ENCODE measurements at places on chromosomes 12 and 14.

DNA sequence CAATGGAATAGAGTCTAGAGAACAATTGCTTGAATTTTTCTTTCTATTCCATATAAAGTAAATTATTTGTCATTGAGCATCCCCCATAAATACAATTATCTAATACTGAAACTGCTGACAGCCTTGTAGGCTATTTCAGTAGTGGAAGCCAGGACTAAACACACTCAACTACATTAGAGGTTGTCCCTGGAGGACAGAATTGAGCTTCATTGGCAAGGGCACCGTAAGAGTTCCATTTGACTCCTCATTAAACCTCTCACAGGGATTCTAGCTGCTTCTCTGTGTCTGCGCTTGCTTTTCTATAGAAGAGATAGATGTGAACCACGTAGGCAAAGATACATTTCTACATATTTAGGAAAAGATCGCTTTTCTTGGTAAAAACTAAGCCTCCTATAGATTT lies 3.5 kb upstream of the PTPRO start:
- DNase-seq = peak; percentile 0

DNA sequence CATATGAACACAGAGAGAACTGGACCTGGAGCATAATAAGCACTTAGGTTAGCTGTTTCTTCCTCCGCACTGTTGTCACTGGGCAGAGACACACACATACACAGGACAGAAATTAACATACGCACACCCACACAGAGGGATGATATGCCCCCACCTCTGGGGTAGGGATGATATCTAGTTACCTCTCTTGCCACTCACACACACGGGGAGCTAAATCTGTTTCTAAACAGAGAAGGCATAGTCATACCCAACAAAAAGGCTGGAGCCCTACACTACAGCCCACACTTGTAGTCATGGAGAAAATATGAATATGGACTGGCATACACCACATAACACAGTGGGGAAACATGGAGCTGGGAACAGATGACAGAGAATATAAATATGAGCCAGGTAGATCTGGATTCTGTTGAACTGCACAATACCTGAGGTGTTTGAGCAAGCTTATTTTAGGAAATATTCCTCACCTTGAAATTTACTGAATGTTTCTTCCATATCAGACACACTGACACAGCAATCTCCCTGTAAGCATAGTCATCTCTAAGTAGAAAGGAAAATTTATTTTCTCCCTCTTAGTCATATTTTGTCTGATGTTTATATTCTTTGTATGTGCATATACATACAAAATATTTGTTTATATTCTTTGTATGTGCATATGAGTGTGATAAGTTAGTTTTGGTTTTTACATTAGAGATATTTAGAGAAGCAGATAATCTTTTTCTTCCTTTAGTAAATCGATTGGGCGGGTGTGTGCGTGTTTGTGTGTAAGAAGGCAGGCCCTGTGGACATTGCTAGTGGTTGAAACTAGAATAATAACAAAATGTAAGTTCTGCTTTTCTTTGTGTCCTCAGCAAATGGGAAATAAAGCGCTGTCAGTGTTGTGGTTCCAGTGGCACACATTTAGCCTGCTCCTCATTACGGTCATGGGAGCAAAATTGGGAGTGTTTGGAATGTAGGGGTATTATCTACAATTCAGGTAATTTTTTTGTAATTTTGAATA lies 20.9 kb upstream of the SCFD1 start:
- DNase-seq = no peak

DNA sequence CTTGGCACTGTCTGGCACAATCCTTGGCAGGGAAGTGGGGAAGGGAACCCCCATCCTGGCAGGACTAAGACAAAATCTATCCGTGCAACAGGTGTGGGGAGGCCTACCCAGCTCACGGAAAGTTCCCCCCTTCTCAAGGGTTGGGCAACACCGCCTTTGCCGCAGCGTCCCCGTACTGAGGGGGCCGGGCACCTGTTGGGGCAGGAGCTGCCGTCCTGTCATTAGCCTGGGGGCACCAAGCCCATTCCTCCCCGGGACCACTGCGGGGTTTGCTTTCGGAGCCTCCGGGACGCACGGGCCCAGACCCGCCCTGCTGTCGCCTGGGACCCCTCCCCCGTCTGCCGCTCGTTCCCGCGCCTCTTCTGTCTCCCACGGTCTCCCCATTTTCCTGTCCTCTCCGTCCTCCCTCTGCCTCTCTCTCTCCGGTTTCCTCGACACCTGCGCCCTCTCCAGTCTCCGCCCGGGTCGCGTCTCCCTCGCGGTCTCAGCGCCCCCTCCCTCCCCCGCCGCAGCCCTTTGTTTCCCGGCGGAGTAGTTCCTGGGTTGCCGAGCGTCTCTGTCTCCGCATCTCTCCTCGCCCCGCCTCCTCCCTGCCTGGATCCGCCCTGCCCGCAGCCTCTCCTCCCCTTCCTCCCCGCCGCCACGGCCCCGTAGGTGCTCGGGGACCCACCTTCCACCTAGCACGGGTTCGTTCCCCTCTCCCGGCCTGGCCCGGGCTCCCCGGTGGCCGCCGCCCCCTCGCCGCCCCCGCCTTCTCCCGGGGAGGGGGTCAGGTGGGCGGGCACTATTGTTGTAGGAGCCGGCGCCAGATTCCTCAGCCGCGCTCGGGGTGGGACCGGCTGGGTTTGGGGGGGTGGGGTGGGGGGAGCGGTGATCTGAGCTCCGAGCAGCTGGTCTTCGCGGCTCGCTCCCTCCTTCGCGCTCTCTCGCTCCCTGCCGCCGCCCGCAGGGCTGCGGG lies at the start of gene CACNB3:
Gene CACNB3, plus strand, starts transcription at position 624 of the 958 bp plus-strand sequence. CDS start 434 bp downstream, outside the sequence.
- peak; percentile 75 for DNase-seq

DNA sequence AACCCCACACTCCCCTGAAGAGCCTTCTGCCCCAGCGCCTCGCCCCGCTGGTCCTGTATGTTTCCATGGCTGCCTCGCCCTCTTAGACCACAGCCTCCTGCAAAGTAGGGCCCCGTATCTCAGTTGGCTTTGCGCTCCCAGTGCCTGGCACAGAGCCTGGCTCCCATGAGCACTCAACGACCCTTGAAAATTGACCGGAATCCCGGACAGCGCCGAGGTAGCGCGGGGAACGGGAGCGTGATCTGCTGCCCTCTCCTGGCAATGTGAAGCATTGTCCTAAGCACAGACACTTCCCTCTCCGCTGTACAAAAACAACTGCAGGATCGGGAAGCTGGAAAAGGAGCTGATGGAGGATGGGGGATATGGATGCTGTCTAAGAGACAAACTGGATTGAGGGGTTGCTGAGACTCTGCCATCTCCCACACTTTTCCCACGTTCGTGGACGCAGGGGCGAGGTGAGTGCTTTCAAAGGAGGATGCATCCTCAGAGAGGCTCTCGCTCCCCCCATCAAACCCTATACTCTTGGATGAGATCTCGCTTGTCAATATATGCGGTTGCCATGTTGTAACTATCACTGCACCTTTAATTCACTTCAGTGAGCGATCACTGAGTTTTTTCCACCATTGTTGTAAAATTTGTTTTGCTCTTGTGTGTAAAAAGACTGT lies 10.7 kb upstream of the FKBP4 start:
- DNase-seq = peak; percentile 48

GRCh38 chr14:91366749-91367148 lies 50.9 kb downstream of the CCDC88C start:
- no peak for DNase-seq

GRCh38 chr14:99231850-99232713 lies 39.9 kb downstream of the BCL11B start:
- no peak for DNase-seq

GRCh38 chr12:98644433-98644711 lies 216 bp downstream of the IKBIP start:
- no peak for DNase-seq

DNA sequence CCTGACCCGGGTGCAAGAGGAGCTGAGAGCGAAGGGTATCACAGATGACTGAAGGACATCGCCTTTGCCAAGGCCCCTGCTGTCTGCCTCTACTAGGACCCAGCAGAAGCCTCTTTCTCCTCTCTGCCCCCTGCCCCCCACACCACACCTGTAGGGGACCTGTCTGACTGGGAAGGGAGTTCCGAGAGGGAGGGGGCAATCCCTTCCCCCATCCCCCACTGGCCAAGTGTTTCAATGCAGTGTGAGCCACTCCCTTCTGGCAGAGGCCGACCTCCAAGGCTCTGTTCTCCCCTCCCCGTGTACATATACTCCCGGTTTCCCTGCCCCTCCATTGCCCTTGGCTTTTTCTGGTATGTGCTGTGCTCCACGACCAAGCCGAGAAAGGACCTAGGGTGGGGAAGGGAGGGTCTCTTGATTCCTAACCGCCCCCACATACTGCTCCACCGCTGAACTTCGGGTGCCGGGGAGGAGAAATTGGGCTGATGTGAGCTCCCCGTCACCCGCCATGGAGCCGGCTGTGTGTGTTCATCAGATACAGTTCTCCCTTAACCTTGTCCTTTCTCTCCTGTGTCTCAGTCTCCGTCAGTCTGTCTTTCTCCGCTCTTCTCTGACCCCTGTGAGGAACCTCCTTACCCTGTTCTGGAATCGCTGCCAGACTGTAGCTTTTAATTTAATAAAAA lies 2.0 kb upstream of the ARHGEF25 start:
- no peak for DNase-seq

GRCh38 chr12:123478069-123478468 lies 20.1 kb downstream of the SNRNP35 start:
- DNase-seq = no peak

GRCh38 chr12:68587448-68587873 lies 23.2 kb upstream of the RAP1B start:
- DNase-seq = no peak

DNA sequence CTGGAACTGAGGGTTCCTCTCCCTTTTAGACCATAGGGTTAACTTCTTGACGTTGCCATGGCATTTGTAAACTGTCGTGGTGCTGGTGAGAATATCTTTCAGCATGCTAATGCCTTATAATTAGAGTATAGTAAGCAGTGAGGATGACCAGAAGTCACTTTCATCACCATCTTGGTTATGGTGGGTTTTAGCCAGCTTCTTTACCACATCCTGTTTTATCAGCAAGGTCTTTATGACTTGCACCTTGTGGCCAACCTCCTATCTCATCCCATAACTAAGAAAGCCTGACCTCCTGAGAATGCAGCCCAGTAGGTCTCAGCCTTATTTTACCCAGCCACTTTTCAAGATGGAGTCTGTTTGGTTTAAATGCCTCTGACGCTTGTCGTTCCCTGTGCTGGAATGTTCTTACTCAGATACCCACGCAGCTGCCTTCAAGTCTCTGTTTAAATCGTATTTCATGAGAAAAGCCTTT lies 44.2 kb downstream of the BBS10 start:
- DNase-seq = no peak

DNA sequence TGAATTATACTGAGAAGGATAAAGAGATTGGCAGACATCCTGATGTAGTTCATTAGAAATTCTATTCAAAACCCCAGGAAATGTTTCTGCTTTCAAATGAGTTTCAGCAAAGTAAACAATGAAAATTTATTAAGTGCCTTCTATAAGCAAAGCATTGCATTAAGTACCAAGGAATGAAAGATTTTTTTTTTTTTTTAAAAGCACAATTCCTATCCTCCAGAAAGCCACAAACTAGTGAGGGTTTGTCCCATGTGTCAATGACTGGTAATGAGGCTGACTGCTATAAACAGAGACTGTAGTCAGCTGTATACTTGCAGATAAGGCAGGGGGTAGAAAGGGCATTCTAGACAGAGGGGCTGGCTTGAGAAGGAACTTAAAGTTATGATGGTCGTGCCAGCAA lies 6.7 kb downstream of the ANO4 start:
- no peak for DNase-seq

- no peak for DNase-seq
Measured at GRCh38 chr14:103882503-103883262, 35.3 kb upstream of the PPP1R13B start.

DNA sequence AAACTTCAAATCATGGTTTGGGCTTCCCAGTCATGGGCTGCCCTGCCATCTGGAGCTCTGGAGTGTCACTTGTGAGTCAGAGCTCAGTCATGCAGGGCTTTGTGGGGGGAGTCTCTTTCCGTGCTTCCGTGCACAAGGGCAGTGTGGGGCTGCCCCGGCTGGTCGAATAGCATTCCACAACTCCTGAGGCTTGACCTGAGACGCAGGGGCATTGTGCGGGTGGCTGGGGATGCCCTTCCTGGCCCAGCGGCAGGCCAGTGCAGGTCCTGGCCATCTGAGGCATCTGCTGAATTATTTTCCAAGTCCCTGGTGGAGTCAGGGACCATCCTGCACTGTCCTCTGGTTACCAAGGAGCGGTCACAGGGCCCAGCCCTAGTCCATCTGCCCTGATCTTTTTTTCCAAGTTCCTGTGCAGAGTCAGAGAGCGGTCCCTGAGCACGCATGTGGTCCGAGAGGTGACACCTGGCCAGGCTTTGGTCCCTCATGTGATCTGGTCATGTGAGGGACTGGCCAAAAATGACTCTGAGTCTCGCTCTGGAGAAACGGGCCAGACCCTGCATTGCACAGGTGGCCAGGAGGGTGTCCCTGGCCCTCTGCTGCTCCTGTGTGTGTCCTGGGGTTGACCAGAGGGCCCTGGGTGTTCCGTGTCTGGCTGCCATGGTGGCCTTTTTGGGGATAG lies 167.0 kb upstream of the ALG10B start:
- DNase-seq = no peak

GRCh38 chr12:46475972-46476645 lies 103.5 kb upstream of the SLC38A2 start:
- DNase-seq = no peak

- no peak for DNase-seq
Measured at GRCh38 chr12:75438059-75438754, 42.3 kb upstream of the GLIPR1 start.

DNA sequence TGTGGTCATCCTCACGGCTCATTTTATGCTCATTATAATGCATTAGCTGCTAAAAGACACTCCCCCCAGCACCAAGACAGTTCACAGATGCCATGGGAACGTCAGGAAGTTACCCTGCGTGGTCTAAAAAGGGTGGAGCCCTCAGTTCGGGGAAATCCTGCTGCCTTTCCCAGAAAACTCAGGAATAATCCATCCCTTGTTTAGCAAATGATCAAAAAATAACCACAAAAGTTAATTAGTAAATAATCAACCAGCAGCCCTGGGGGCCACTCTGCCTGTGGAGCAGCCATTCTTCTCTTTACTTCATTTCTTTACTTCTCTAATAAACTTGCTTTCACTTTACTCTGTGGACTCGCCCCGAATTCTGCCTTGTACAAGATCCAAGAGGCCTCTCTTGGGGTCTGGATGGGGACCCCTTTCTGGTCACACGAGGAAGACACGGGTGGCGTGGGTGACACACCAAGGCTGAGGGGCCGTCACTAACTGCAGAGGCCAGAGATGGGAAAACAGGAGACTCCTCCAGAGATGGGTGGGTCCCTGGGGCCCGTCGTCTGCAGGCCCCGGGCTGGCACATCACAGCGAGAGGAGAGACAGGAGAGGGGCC lies 65.5 kb downstream of the NOC4L start:
- no peak for DNase-seq

GRCh38 chr12:71392521-71393145 lies 47.0 kb upstream of the LGR5 start:
- peak; percentile 42 for DNase-seq
